H4 (cell line): ENCODE measurements at places on chromosomes 2 and 18.

DNA sequence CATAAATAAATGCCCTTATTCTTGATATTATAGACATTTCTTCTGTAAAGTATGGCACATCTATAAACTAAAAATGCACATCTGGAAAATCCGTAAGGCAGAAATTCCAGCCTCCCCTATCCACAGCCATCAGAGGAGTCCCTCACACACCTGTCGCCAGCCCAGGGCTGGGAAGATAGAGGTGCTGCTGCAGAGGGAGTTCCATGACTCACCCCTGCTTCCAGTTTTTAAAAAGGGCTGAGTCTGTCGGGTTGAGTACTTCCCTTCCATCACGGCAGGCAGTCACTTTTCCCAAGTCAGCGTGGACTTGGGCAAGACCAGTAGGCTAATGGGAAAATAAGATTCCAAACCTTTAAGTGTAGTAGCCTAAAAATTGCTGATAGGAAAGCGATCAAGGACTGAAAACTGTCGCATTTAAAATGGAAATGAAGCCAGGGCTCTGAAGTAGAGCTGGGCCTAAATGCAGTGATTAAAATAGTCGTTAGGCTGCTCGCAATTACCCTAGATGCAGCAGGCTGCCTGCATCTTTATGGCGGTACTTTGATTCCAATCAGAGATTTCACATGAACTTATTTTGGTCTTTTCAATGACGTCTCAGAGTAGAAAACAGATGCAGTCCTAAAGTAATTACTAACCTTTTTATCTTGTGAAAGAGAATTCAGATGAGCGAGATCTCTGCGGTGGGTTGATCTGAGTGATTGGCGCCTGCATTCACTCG lies 280.5 kb downstream of the AGAP1 start:
- DNase-seq, result no peak

DNA sequence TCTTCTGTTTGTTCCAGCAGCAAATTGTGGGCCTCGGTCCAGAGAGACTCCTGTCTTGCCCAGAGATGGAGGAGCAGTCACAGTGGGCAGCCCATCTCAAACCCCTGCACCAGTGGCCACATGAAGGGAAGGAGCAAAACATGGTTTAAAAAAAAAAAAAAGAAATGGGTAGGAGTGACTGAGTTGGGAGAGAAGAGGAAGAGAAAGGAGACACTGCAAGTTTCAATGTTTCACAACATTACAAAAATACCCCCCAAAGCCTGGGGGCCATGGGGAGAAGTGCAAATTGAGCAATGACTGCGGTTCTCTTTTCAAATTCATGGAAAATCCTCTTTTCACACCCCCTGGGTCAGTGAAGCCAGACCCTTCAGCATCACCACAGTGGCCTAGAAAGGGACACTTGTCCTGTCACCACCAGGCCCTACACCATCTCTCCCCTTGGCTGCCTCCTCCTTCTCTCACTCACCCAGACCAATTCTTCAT lies 117.1 kb downstream of the ZFP36L2 start:
- no peak for DNase-seq

DNA sequence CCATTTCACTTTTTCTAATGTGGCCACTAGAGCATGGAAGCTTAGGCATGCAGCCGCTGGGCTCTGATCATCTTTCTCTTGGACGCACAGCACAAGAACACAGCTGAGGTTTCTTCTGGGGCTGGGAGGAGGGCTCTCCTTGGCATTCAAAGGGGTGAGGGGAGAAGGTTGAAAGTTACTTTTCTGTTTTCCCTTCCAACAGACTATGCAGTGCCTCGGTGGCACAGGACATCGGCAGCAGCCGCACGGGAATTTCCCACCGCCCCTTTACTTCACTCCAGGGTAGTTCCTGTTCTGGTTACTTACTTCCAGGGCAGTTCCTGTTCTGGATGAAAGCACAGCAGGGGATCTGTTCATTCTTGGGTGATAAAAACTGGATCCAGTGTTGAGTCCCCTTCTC lies 18.9 kb upstream of the MAL start:
- DNase-seq, result no peak

DNA sequence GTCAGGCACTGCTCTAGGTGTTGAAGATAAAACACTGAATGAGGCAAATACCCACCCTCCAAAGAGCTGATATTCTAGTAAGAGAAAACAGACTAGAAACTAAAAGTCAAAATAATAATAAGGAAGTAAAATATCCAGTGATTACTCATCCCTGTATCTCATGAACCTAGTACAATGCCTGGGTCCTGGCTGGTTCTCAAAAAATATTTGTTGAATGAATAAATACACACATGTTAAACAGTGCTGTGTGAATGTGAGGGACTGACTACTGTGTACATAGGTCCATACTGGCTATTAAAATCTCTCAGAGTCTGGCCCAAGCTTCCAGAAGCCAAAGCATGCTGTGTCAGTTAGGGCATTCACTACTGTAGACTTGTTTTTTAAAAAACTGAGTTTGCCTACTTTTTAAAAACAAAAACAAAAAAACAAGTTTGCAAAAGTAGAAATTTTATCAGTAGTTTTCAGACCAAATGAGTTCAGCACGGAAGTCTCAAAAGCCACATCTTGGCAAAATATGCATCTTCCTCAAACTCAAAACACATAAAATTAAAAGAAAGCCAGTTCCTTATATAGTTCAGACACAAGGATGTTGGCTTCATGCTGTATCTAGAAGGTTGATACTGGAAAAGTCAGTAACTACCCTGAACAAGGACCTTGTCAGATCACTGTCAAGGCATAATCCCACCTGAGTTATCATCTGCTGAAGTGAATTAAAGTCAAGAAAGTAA lies 136.2 kb downstream of the THADA start:
- DNase-seq, result no peak

DNA sequence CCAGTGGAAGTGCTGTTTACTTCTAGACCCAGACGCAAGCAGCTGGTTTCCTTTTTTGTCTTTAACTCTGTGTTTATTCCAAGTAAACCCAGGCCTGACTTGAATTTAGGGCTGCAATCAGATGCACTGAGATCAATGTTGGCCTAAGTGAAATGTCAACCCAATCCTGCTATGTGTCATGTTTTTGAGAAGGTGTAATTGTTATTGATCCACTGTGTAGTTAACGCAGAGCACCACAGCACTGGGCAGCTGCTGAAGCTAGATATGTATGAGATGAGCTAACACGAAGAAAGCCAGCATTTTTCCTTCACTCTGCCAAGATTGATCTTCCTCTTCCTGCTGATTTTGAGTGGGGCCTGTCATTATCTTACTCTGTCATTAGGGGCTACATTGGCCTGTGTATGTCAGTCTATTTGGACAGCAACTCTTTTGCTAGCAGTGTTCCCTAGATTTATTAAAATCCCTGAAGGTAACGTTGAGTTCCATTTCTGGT lies 18.9 kb upstream of the DLX1 start:
- no peak for DNase-seq

GRCh38 chr2:151401149-151401548 lies 8.6 kb upstream of the RIF1 start:
- no peak for DNase-seq

DNA sequence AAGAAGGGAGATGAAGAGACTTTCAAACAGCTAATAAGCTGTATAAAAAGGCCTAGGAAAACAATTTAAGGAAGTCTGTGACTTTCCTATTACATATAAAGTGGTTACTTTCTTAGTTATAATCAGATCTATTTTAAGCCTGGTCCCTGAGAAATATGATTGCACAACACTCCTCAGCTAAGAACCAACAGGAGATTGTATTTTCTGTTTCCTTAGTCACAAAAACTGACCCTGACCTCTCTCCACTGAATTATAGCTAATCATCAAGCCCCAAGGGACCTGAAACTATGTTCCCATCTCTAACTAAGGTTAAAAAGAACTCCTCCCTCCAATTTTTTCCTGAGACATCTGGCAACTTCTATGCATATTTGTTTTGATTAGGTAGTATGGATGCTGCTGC lies 106.9 kb downstream of the ROCK1 start:
- DNase-seq, result no peak

- no peak for DNase-seq
Measured at GRCh38 chr2:144325086-144325485, 194.8 kb downstream of the ZEB2 start.

DNA sequence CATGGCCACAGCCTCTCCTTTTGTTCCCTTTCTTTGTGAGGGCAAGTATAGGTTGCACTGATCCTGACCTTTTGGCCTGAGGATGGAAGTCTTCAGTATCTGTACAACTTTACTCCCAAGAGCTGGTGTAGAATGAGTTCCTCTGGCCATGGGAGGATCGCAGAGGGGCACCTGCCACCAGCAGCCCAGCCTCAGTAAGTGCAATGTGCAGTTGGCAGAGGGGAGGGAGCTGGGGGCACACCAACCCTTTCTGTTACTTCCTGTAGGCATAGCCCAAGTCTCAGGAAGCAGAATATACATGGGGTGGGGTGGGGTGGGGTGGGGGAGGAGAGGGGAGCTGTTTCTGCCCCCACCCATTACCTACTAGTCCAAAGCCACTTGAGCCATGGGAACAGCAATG lies 65.1 kb upstream of the AQP4 start:
- no peak for DNase-seq

- DNase-seq, result no peak
Measured at GRCh38 chr2:226796012-226796839, 3.4 kb downstream of the IRS1 start.

- no peak for DNase-seq
Measured at GRCh38 chr2:31219131-31219969, 2.0 kb upstream of the CAPN14 start.

GRCh38 chr2:228374741-228375140 lies 193.3 kb upstream of the SPHKAP start:
- DNase-seq, result no peak

GRCh38 chr2:96264656-96265348 lies 995 bp downstream of the TMEM127 start:
- no peak for DNase-seq

DNA sequence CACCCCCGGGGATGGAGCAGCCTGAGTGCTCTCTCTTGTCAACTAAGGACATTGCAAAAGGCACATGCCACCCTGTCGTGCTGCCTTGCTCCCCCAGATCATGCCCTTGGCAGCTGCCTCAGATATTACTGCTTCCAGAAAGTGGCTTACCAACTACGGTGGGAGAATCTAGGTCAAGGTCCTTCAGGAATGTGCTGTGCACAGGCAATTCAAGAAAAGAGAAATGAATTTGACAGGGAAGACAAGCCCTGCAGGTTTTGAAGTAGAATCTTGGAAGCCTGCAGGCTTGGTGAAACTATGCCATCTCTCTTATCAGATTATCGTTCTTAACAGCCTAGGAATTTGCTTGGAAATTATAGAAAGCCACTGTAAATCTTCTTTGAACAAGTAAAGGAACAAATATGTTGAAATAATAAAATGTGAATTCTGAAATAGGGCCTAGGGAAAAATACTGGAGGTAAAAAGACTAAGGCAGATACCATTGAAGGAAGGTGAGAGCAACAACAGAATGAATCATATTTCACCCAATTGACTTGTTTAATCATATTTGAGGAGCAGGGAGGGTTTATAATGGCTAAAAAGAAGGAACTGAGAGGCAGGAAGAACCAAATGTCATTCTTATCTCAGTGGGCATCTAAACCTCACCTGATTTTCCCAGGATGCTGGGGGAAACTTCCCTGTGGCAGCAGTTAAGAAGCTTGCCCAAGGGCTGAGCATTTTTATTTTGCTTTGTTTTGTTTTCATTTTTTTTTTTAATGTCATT lies 94.0 kb upstream of the GLS start:
- DNase-seq, result no peak

- peak; percentile 43 for DNase-seq
Measured at GRCh38 chr2:109185338-109185737, 56.3 kb downstream of the SH3RF3 start.

DNA sequence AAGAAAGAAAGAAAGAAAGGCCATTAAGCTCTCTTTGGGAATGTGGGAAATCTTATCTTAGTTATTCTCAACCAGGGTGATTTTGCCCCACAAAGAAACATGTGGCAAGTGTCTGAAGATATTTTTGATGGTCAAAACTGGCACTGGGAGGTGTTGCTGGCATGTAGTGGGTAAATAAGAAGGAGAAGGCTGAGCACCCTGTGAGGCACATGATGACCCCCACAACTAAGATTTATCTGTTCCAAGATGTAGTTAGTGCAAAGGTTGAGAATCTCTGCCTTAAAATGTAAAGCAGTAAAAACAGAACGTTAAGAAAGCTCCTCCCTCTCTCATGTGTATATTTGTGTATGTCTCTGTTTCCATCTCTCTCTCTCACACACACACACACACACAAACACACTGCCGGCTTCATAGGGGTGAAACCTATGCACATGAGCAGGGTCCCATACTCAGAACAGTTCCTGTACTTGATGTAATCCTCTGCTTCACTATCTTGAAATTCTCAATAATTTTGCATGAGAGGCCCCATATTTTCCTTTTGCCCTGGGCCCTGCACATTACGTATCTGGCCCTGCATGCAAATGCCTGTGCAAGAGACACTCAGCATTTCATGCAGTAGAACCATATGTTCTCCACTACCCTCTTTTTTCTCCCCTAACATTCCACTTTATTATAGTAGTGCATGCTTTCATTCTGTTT lies 94.3 kb downstream of the MREG start:
- DNase-seq, result no peak

- no peak for DNase-seq
Measured at GRCh38 chr18:43919551-43919950, 642.3 kb upstream of the SYT4 start.

GRCh38 chr18:75277610-75277928 lies 67.0 kb downstream of the TSHZ1 start:
- no peak for DNase-seq

GRCh38 chr2:200077210-200077650 lies 121.8 kb downstream of the MAIP1 start:
- peak; percentile 64 for DNase-seq

DNA sequence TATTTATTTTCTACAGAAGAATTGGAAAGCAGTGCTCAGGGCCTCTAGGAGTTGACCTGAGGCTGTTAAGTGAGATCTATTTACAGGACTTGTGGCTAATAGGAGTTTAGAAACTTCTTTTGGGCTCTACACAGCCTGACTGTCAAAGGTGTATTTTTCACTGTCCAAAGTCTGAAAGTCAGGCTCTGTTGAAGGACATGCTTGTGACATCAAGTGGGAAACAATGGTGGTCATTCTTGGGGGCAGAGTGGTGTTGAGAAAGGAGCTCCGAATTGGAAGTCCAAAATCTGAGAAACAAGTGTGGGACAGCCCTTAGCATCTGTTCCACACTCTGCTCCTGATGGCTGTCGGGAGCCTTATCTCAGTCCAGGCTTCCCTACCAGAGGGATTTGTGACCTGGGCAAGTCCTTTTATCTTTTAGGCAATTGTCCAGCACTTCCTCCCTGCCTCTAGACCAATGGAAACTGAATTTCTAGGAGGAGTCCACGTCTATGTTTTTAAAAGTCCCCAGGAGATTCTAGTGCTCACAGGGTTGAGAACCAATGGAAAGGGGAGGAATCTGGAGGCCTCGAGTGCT lies 76.4 kb downstream of the LIPG start:
- no peak for DNase-seq

DNA sequence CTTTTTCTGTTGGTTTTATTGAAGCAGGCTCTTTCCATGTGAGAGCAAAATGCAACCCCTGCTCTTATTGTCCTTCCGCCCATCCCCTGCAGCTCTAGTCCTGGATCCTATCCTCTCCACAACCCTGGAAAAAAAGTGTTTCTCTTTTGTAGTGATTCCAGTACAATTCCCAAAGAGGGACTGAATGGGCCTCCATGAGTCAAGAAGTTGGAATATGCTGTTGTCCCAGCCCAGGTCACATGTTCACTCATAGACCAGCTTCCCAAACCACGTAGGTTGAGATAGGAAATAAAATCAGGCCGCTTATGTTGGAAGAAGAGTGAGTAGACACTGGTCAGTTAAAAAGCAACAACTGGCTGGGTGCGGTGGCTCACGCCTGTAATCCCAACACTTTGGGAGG lies 39.4 kb downstream of the CPO start:
- DNase-seq, result no peak

GRCh38 chr2:135893374-135893794 lies 17.1 kb upstream of the MCM6 start:
- no peak for DNase-seq
